Activated CD4-positive, alpha-beta T cell treated with anti-CD3 and anti-CD28 coated beads for 4 hours (primary cell): ENCODE measurements at places on chromosomes 2 and 18.
A peak's percentile ranks its signal among the peaks of the same experiment; 100 is the strongest.

DNA sequence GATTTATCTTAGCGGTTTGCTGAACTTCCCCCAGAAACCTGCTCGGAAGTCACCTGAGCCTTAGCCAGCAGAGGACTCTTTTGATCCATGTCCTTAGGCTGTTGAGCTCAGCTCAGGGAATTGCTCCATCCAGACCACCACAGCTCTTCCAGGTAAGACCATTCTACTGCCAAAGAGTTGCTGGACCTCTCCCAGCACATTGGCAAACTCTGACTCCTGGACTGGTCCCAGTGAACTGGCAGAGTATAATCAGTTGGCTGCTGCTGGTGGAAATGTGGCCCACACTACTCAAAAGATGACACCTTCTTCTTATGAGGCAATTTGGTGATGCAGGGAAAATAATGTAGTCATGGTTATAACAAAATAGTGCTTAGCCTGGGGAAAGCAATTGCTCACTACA lies 308.8 kb upstream of the FIGN start:
- no peak for DNase-seq

DNA sequence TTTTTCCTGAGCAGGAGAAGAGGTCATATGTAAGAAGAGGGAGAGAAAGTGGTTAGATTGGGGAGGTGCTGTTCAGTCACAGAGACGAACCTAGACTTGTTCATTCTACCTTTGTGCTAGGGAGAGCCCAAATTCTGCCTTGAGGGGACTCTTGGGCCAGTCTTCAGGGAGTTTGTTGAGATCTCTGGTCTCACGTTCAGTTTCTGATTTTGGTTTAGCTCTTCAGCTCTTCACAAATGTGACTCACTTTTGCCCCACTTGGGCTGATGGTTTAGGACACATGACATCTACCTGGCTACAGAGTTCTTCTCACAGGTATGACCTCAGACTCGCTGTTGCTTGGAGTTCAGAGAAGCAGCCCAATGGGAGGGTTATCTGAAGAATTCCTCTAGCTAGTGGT lies 49.2 kb upstream of the DARS1 start:
- no peak for DNase-seq

DNA sequence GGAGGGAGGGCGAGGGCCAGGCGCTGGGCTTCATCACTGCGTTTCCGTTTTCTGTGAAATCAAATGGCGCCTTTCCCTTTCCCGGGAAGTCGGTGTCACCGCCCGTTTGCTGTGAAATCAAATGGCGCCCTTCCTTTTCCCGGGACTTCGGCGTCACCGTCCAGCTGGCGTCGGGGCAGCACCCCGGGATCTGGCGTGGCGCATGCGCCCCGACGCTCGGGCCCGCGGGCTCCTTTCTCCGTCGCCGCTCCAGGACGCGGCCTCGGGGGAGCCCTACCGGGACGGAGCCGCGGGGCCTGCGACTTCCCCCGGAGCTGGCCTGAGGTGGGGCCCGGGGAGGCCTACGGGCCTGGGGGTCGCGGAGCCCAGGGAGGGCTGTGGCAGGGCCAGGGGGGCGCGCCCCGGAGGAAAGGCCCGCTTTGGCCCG lies at the start of gene FAM228A:
Gene FAM228A (plus strand): TSS at position 203 of the 427 bp plus-strand sequence. CDS start 428 bp downstream, outside the sequence.
- no peak for DNase-seq

- DNase-seq: no peak
These were observed 1220.2 kb upstream of the ACVR2A start for GRCh38 chr2:146624430-146625160.

DNA sequence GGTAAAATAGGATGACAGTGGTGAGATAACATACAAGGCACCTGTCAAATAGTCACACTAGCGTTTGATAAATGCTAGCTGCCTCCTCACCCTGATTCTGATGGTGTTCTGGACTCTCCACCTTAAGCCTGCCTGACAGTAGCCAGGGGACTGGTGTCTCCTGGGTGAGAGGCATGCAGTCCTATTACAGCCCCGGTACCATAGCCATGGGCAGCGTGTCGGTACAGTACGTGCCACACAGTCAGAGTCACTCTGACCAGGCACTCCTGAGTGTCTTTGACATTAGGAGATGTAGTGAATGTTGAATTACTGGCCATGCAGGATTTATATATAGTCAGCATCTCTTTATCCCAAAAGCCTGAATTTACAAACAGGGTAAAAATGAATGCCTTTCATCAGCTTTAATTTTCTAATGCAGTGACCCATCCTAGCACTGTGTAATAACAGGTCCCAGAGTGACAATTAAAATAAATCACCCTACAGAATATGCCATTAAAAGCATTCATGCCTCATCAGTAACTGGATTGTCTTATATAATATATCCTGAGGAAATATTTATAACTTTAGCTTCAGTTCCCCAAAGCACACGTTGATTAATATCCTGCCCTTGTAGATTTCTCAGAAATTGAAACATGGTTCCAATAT lies 760.3 kb upstream of the SOX11 start:
- no peak for DNase-seq

DNA sequence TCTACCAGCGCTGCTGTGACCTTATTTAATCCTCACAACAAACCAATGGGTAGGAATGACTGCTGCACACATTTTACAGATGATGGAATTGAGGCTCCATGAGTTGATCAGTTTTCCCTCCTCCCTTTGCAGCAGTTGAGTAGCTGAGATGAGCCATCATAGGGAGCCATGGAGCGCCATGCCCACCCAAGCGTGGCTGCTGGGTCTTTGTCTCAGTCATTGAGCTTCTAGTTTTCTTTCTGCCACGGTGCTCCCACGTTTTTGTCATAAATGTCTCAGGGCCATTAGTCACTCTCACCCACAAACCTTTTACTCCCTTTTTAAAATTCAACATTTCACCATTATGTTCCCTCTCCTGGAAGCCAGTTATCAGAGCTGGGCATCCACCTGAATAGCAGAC lies 45.8 kb downstream of the TMEM17 start:
- DNase-seq: no peak

DNA sequence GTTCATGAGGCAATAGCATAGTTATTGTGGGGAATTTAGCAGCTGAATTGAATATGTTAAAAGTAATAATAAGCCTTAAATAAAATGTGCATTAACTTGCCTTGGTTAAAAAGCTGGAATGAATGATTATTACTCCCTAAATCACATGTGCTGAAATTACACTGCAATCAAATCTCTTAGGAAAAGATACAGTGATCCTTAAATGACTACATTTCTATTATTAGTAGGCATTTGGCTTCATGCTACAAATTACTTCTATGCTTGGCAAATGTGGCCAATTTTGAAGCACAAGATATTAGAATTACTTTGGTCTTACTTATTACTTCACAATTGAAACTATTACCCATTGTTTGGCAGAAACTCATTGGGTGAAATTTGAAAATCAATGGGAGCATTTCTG lies 5.4 kb downstream of the RND3 start:
- DNase-seq: no peak

- peak; percentile 67 for DNase-seq
These were observed 2.7 kb downstream of the STK16 start for GRCh38 chr2:219247678-219248642.

GRCh38 chr18:67935638-67936037 lies 419.1 kb upstream of the DSEL start:
- no peak for DNase-seq

- DNase-seq: no peak
These were observed 13.8 kb upstream of the CCDC102B start for GRCh38 chr18:68784071-68784470.

GRCh38 chr2:168849610-168850009 lies 40.6 kb downstream of the SPC25 start:
- DNase-seq: no peak

- no peak for DNase-seq
These were observed 42.5 kb downstream of the HRH4 start for GRCh38 chr18:24502667-24503523.
